Naive B cell (primary cell): ENCODE measurements at places on chromosomes 12 and 14.

DNA sequence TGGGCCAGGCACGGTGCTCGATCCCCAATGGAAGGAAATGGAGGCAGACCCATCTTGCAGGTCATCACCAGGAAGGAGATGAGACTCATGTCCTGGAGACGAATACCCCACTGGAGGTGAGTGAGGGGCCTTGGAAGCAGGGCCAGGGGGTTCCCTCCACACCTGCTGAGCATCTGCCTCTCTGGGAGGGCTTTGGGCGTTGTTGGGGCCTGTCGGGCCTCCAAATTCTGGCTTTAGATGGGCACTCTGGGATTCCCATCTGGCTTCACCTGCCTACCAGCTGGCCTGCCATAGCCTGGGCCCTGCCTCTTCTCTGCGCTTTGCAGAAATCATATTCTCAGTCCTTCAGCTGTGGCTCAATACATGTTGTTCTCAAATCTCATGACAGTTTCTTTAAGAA, 13.9 kb downstream of the RTL1 start:
- no peak for DNase-seq

DNA sequence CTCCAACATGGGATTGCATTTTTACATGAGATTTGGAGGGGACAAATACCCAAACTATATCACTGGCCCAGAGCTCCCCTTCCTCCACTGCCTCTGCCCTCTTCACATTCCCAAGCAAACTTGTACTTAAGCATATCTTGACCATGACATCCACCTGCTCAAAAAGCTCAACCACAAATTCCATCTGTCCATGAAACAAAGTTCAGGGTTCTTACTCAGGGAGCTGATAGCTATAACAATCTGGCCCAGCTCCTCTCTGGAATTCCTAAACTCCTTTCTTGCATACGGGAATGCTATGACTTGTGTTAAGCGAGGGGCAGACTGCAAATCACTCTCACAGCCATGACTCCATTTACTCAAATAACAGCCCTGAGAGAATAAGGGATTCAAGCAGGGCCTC, 152.1 kb downstream of the GALC start:
- DNase-seq = no peak

- DNase-seq = no peak
Observed at GRCh38 chr14:105013150-105013785, 7.6 kb downstream of the CDCA4 start.

GRCh38 chr14:66435683-66436082, 50.5 kb upstream of the CCDC196 start:
- no peak for DNase-seq

DNA sequence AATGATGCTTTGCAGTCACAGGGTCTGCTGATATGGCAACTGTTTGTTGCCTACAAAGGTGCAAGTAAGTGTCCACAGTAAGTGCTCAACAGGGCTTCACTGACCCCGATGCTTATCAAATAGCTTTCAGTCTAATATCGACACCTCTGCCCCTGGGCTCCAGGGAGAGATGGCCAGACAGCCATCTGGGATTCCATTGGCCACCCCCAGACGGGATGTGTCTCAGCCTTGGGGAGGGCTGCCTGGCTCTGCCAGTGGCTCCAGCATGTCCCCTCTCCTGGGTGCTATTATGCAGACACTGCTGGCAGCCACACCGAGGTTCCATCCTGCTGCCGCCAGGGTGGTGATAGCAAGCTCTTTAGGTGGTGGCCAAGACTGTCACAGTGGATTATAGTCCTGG, 57.4 kb downstream of the DGLUCY start:
- DNase-seq = no peak

DNA sequence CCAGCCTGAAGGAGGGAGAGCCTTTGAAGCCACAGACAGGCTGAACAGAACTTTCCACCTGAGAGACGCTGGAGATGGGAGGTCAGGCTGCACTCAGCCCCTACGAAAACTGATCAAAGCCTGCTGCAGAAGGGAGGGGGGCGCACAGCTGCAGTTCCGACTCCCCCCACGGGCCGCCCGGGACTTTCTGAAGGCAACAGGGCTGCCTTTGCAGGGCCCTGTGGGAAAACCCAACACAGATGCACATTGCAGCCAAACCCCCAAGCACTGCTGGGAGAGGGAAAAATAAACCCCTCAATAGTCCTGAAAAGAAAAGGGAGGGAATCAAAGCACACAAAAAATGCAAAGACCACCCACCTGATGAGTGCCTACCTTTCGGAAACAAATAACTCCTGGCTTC, 290.6 kb downstream of the ZFP36L1 start:
- DNase-seq = peak; percentile 21

DNA sequence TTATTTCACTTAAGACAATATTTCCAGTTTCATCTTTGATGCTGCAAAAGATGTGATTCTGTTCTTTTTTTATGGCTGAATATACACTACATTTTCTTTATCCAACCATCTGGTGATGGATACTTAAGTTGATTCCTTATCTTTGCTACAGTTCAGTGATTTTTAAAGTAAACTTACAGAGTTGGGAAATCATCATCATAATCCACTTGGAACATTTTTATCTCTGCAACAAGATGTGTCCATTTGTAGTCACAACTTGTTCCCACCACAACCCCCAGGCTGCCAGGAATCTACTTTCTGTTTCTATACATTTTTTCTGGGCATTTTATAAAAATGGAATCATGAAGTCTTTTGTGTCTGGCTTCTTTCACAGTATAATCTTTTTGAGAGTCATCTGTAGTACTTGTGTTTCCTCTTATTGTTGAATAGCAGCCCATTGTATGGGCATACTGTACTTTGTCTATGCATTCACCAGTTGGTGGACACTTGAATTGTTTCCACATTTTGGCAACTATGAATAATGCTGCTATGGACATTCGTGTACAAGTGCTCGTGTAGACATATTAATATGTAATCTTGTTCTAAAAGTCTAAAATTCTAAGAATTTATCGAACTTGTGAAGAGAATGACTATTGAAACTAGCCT, 212.5 kb upstream of the DDHD1 start:
- DNase-seq = no peak

DNA sequence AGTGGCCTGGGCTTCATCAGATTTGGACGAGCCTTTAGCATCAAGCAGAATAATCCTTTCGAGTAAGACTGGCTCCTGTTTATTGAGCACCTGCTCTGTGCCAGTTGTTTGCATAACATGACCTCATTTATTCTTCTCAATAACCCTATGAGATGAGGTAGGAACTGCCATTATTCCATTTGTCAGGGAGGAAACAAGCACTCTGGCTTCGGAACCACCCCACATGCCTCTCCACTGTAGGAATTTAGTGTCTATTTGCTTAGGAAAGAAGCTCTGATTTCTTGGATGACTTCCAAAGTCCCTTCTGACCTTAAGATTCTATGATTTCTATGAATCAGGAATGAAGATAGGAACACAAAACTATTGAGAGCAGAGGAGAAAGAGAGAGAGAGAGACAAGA, 11.0 kb downstream of the SAMD4A start:
- DNase-seq = no peak

DNA sequence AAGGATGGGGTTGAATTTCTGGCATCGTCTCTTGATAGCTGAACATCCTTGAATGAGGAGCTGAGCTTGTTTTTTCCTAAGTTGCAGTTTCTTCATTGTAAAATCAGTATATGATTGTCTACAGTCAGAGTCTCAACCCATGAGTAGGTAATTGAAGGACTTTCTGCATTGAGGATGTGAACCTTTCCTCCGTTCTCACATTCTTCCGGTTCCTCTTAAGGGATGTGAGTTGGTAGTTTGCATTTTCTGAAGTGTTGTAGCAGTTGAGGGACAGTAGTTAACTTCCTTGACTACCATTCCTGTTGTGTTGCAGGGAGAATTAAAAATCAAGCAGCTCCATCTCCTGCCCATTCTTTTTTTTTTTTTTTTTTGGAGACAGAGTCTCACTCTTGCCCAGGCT, 19.1 kb downstream of the TPCN1 start:
- peak; percentile 23 for DNase-seq

DNA sequence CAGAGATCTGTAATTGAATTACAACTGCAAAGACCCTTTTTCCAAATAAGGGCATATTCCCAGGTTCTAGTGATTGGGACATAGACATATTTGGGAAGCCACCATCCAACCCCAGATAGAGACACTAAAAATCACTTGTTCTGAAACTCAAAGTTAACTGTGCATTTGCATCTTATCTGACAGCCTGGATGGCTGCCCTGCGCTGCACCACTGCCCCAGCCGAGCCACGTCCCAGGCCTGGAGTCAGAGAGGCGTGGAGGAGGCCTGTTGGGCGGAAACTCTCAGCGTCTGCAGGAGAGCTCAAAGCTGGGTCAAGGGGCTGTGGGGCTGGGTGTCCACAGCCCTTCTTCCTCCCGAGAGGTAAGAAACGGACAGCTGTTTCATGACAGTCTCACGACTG, 124.4 kb downstream of the RIMBP2 start:
- DNase-seq = no peak
